ENCODE measurements at places on chromosomes 1 and 21.

DNA sequence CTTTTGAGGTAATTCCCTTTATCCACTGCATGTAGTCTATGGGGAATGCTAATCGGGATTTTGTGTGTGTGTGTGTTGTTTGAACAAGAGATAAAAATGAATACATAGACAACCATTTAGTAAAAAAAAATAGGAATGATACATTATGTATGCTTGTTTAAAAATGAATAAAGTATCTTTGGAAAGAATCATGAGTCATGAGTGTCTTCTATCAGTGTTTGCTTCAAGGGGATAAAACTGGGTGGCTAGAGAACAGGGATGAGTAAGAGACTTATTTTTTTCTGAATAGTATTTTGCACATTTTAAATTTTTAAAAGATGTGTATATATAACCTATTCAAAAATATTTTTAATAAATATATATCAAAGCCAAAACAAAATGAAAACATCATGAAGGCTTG lies 839.4 kb upstream of the ADGRL4 start:
- no peak for DNase-seq

DNA sequence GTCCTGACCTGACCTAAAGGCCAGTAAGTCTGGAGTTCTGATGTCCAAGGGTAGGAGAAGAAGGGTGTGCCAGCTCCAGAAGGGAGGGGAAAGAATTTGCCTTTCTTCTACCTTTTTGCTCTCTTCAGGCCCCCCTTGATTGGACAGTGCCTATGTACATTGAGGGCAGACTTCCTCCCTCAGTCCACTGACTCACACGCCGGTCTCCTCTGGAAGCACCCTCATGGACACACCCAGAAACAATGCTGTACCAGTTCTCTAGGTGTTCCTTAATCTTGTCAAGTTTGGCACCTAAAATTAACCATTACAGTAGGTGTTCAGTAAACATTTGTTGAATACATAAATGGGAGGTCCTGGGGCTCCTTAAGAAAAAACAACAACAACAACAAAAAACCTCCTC lies 51.0 kb upstream of the POU2F1 start:
- no peak for DNase-seq

DNA sequence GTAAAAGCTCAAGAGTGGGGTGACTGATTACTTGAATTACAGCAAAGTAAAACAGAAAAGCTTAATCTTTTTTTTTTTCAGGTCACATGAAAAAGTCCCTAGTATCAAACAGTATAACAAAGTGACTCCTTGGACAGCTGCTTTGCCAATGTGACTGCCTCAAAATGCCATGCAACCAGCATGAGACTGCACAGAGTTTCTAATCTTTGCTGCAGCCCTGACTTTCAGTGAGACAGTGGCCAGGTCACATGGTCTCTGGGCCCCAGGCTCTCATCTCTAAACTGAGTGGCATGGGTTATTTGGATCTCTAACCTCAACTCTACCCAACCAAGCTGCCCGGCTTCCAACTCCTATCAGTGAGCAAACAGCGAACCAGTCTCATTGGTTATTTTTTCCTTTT lies 169.0 kb downstream of the VAV3 start:
- peak; percentile 59 for DNase-seq

GRCh38 chr1:94045465-94046056 lies 75.4 kb downstream of the ABCA4 start:
- DNase-seq, result peak; percentile 67

GRCh38 chr1:88612773-88613172 lies 71.3 kb upstream of the PKN2 start:
- no peak for DNase-seq

GRCh38 chr1:98921817-98922216 lies 82.8 kb downstream of the PLPPR5 start:
- no peak for DNase-seq

GRCh38 chr1:151367658-151368392 lies 4.7 kb downstream of the SELENBP1 start:
- peak; percentile 85 for DNase-seq

DNA sequence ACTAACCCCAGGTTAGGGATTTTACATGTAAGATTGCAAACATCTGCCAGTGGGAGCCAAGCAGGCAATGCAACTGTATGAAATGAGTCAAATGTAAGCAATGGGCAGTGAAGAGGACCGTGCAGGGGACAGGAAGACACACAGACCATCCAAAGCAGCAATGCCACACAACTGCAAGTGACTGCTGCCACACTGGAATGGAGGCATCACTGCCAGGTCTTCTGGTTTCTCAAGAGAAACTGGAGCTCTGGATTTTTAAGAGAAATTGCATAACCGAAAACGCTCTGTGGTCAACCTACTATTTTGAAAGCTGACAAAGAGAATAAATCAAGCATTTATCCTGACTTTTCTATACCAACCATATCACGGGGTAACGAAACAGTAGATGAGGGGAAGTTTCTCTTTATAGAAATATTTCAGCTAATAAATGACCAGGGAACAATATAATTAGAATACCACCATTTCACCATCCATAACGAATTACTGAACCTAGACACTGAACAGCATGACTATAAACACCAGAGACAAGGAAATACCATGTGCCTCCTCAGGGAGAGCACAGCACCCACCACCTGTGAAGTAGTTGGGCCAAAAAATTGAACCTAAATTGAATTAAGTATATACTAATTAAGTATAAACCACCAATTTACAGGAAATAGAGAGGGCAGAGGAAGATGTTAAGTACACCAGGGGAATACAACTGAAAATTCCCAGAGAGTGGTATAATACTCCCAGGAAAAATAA lies 4.4 kb downstream of the AK2 start:
- no peak for DNase-seq

DNA sequence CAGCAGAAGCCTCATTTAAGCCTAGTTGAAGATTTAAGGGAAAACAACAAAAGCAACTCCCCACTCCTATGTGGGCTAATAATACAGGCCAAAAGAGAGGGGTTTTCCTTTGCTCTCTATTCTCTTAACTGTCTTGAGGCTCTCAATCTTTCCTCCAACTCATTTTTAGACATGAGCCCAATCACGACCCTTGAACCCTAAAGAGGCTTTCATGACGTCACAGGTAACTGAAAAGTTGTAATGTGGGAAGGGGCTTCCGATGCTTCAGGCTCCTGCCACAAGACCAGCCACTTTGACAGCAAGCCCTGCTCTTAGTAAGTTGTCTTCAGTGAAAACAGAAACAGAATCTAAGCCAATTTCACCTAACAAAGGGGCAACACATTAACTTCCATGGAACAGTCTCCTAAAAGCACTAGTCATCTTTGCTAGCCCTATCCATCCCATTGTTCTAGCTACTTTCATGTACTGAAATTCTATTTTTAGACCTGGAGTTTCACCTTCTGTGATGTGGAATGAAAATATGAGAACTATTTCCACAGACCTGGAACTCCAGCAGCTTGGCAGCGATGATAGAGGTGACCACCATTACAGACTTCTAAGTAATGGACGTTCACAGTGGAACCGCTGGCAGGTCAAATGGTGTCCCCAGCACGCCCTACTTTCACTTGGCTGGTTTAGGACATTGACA lies 36.3 kb downstream of the GPR161 start:
- no peak for DNase-seq

DNA sequence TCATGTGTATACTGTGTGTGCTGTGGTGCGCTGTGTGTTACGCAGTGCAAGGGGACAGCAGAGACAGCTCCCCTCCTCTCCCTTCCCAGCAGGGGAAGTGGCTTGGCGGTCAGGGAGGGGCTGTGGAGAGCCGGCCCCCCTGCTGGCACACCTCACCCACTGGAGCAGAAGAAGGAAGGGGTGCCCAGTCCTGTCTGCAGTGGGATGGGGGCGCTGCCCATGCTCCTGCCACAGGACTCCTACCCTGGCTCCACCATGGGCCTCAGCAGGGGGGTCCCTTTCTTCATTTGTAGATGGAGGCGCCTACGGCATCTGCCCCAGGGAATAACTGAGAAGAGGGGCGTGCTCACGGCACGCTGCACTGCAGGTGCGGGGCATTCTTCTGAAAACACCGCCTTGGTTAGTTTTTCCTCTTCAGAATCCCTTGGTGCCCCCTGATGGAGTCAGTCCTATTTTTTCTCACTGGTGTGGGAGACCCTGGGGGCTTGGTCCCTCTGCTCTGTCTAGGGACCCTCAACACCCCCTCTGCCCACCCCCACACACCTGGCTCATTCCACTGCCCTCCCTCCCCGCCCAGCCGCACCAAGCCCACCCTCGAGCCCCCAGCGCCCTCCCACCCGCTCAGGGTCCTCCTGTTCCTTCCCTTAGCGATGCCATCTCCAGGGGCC lies 13.8 kb upstream of the LDLRAP1 start:
- no peak for DNase-seq

DNA sequence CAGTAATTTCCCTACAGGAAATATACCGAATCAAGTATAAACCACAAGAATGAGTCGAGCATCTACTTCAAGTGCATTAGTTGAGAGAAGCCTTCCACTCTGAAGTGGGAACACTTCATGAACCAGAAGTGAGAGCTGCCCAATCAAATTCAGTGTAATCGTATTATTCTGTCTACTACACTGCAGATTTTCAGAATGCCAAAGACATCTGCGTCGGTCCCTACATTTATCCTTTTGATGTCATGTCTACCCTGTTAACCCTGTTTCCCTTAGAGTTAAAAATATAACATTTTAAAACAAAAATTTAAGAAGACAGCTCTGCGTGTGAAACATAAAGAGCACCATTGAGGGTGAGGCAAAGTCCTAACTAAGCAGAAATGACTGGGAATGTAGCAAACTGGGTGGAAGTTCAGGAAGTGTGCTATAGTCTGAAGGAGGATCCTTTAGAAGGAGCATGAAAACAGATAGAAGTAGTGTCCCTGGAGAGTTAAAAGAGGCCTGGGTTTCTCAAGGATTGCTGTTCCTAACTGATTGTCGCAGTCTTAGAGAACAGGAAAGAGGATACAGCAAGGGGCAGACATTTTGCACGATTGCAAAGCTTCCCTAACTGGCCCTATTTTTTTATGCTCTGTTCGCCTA lies 291.2 kb downstream of the PTPRC start:
- DNase-seq, result peak; percentile 52

GRCh38 chr1:28111157-28111556 lies 22.7 kb upstream of the EYA3 start:
- DNase-seq, result no peak

GRCh38 chr1:222127526-222128152 lies 385.8 kb upstream of the DUSP10 start:
- DNase-seq, result no peak

- DNase-seq, result no peak
These were observed 17.8 kb upstream of the ADAM30 start for GRCh38 chr1:119914071-119914470.

GRCh38 chr1:36965275-36966159 lies 68.8 kb downstream of the GRIK3 start:
- DNase-seq, result no peak

GRCh38 chr1:204852854-204853253 lies 17.8 kb upstream of the NFASC start:
- no peak for DNase-seq

DNA sequence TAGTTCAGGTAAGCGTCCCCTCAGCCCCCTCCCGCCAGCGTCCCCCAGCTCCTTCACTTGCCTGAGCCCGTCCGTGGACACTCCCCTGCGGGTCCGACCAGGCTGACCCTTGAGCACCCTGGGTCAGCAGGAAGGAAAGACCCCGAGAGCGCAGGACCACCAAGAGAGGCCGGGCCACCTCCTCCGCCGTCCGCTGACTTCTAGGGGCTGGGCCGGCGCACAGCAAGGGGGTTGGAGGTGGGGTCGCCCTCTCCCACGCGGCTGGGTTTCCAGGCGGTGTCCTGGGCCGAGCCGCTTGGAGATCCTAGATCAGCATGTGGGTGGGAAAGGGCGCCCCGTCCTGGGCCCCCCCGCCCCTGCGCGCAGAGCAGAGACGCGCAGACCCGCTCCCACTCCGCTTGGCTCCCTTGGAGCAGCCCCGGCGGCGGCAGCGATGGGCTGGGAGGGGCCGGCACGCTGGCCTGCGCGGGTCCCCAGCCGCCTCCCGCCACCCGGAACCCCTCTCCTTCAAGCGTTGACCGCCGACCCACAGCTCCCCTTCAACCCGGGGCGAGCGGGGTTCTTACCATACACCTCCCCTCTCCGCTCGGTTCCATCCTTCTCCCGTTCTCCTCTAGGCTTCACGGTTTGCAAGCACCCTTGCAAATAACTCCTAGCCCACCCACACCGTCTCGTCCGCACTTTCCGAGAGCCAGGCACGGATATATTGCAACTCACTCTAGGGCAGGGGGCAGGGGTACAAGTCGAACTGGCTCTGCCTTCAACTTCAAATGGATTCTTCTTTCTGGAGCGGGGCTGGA lies 7.5 kb downstream of the KNCN start:
- no peak for DNase-seq

DNA sequence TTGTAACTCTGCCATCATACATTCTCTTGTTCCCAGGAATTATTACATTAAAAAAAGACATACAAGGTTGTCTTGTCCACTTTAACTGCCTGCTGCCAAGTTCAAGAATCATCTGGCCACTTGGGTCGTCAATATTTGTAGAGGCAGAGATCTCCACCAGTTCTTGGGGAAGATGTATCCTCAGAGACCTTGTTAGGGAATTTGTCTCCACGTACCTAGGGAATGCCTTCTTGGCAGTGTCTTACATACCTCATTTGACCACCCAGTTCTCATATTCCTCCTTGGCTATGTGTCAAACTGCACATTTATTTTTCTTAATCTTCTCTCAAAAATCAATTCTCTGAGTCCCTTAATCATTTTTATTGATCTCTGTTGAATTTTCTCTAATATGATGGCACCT lies 266.0 kb downstream of the SPATA17 start:
- no peak for DNase-seq

DNA sequence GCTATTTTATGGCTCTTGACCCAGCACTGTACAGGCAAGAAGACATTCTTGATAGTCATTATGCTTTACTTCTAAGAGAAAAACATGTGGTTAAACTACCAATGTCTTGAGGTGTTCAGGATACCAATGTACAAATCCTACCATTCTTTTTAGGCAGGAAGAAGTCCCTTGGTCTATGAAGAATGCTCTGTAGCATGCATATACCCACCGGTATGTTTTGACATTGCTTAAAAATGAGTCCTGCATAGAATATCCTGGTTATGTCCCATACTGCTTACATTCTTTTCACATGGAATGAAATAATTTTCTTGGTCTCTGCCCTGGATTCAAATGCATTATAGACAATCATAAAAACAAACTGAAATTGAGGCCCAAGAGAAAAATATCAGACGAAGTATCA lies 4.8 kb downstream of the KRTAP27-1 start:
- DNase-seq, result no peak

GRCh38 chr1:67652800-67653199 lies 32.2 kb upstream of the GADD45A start:
- no peak for DNase-seq

DNA sequence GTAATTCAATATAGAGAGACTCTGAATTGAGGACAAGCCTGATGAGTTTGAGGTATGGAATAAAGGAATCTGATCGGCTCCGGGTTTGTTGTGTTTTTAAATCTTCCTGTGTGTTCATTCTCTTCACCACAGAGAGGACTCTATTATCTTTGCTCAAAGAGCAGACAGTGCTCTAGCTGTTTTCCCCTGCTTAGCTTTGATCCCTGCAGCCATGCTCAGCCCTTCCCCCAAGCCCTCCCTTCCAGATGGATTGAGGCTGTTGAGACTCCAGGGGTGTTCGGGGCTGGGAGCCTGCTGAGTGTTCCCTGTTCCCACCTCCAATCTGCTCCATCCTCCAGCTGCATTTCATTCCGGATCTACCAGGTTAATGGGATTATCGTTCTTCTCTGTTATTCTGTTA lies 74.2 kb upstream of the CXADR start:
- no peak for DNase-seq

GRCh38 chr1:59927213-59927612 lies 640 bp upstream of the CYP2J2 start:
- DNase-seq, result no peak

Measured in hematopoietic multipotent progenitor cell treated with erythropoietin and hydrocortisone succinate and interleukin-3 and kit ligand, for 8 days (in vitro differentiated cells).